Right ventricle myocardium superior (tissue), 1 donor: ENCODE measurements at places on chromosomes 3 and 15.

DNA sequence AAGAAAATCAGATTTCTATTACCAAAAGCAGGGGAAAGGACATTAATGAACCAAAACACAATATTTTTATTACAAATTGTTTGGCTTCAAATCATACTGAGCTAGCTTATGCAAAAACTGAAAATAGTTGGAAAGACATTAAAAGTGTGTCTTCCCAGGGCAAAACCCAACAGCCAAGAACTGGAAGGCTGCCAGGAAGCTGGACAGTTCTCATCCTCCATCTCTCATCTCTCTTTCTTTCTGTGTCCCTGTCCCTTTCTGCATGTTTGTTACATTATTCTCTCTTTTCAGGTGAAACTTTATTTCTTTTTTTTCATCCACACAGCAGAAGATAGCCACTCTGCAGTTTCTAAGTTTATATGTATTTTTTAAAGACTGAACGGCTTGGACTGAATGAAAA lies 41.1 kb upstream of the SNTN start:
- no peak for DNase-seq

- DNase-seq: no peak
Measured at GRCh38 chr3:189714991-189715961, 84.1 kb downstream of the TP63 start.

GRCh38 chr3:116015931-116016330 lies 392.6 kb downstream of the GAP43 start:
- DNase-seq: no peak

- DNase-seq: no peak
Measured at GRCh38 chr3:188867691-188868265, 304.0 kb upstream of the TPRG1 start.

DNA sequence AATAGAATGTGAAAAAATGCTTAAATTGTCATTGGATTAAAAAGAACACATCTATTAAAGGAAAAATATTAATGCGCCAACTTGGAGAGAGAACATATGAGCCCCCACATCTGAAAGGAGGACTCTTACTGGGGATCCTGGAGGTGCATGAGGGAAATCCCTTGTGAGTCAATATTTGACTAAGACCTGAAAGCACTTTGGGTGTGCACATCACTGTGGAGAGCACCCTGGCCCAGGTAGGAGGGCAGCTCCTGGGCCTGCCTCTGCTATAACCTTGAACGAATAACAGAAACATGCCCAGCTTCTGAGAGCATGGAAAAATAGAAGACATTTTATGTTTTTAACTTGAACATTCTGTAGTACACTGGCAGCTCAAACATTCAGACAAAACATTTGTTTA lies 199.8 kb downstream of the GAP43 start:
- DNase-seq: no peak

GRCh38 chr3:128278130-128278529 lies 124.8 kb downstream of the EEFSEC start:
- no peak for DNase-seq

DNA sequence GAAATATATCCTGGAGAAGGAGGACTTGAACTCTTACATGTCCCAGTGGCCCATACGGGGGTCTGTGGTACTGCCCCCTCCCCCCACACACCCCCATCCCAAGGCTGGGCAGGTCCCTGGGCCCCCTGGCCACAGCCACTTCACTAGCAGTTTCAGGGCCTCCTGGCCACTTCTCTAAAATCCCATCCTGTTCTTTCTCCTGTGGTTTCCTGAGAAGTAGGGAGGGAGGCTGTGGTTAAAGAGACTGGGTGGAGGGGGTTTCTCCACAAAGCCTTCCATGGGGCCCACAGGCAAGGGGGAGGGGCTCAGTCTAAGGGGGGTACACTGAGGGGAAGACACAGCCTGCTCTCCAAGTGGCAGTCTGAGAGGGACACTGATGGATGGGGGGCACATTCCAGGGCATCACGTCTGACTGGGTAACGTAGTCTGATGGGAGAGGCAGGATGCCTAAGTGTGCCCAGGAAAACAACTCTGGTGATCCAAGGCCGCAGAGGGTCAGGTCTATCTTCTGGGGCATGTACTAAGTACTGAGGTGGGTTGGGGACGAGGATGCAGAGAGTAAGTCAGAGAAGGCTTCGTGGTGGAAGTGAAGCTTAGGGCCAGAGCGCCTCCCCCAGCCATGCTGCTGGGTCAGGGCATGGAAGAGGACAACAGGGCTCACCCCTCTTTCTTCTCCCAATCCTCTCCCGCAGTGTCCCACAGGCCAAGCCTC lies 48.0 kb upstream of the C15orf39 start:
- DNase-seq: no peak

DNA sequence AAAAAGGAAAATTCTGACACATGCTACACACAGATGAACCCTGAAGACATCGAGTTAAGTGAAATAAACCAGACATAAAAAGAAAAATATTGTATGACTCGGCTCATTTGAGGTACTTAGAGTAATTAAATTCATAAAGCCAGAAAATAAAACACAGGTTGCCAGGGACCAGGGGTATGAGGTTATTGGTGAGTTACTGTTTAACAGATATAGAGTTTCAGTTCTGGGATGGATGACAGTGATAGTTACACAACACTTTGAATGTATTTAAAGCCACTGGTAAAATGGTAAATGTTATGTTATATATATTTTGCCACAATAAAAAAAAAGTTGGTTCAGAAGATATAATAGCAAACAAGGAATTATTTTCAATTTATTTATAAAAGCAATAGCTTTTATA lies 436.1 kb upstream of the WNT5A start:
- DNase-seq: no peak

- no peak for DNase-seq
Measured at GRCh38 chr3:82587174-82587573, 825.7 kb upstream of the GBE1 start.

GRCh38 chr3:146929696-146930095 lies 324.6 kb upstream of the PLSCR5 start:
- DNase-seq: no peak

- DNase-seq: no peak
Measured at GRCh38 chr3:188206787-188207186, 52.8 kb downstream of the LPP start.

- DNase-seq: no peak
Measured at GRCh38 chr15:78750566-78750965, 60.7 kb downstream of the ADAMTS7 start.

DNA sequence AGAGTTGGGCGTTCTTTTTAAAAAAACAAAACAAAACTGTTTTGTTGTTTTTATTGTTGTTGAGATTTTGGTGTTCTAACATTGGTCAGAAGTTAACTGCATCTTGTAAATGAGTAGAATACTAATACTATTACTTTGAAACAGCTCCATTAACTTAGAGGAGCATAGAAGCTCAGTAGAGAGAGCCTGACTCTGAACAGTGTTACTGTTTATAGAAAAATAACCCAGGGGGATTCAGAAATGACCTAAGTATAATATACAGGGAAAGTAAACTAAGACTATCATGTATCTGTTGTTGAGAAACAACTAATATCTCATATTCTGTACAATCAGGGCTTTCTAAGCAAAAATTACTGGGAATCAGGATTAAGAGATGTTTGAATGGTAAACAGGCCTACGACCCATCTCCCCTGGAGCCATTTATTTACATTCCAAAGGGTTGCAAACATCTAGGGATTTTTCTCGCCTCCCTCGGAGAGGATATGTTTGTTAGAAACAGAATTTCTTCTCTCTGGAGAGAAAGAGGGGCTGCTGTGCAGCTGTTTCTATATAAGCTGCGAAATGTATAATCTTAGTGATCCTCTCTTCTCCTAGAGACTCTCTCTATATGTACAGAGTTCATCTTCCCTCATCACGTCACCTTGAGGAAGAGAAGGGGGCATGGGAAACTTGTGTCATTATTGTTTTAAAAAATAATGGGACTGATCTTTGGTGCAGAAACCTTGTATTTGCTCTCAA lies 827.5 kb upstream of the DPPA4 start:
- no peak for DNase-seq

DNA sequence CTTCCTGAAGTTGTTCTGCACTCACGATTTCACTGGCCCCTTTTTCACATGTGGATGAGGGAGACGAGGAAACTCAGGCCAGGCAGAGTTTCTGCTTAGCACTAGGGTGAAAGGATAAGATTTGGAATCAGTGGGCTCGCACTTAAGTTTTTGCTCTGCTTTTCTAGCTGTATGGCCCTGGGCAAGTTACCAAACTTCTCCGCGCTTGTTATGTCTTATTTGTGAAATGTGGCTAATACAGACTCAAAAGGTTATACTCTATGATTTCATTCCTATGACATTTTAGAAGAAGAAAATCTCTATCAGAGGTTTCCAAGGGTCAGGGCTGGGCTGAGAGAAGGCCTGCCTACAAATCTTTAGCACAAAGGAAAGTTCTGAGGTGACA lies 191.9 kb upstream of the LRIG1 start:
- DNase-seq: no peak

DNA sequence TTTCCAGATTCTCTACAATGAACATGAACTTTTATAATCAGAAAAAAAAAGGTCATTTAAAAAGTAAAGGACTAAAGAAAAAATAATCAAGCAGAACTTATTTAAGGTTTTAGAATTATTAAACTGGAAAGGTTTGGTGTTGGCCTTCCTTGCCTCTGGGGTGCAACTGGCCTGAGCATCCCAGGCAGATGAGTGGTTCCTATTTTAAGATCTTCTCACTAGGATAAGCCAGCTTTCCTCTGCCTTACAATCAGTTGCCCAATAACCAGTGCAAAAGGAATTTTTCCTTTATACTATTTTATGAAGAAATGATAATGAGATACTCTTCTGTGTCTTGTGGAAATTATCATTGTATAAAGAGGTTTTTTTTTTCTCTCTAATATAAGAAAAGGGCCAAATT lies 56.6 kb downstream of the SEC22A start:
- DNase-seq: no peak

GRCh38 chr3:49378249-49378895 lies 20.2 kb upstream of the GPX1 start:
- peak; percentile 49 for DNase-seq

- no peak for DNase-seq
Measured at GRCh38 chr15:45221967-45222366, 30.1 kb upstream of the SLC28A2 start.

DNA sequence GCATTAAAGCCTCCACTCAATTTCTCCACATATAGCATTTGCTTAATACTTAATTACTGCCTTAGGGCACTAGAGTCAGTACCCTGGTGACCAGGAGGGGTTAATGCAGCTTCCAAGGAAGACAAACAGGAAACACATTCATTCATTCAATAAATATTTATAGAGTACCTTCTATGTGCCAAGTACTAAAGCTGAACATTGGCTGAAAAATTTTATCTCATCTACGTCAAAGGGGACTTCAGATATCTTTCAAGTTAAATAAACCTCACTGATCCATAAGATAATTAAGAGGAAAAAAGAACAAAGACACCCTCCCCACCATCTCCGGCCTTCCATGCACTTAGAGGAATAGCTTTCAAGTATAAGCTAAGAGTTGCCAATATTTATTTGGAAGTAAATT lies 156.9 kb upstream of the PRICKLE2 start:
- no peak for DNase-seq

GRCh38 chr3:36918050-36918449 lies 26.8 kb downstream of the TRANK1 start:
- DNase-seq: no peak

GRCh38 chr3:182533394-182533793 lies 259.9 kb upstream of the ATP11B start:
- no peak for DNase-seq

DNA sequence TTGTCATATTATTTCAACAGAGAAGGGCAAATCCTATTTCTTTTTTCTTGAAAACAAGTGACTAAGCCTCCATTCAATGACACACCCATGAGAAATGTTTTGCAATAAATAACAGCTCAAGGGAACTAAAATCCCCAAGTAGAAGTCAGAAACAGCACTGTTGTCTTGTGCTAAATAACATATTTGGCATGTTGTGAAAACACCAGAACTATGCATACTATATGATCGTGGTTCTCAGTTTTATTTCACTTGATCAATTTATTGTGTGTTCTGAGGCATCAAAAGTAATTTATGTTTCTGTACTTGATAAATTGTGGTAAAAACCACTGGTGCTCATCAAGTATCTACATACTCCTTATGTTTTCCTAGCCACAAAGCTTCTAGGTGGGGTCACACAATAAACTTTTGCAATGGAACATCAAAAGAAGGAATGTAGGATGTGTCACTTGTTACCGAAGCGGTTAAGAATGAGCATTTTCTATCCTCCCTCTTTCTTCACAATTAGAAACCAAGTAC lies 691.7 kb upstream of the CBLB start:
- DNase-seq: no peak

DNA sequence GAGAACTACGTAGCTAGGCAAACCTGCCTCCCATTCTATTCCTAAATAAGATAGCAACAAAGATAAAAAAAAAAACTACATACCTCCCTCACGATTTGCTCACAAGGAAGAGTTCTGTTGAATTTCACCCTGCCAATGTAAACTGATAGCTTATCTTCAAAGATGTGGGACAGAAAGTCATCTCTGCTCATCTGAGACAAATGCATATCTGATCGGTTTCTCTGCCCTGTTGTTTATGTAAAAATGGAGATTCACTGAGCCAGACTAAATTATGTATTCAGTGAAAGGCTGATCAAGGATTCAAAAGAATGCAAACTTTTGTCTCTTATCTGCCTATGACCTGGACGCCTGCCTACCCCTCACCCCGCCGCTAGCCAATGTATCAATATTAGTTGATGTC lies 11.2 kb downstream of the PYGO1 start:
- DNase-seq: no peak

DNA sequence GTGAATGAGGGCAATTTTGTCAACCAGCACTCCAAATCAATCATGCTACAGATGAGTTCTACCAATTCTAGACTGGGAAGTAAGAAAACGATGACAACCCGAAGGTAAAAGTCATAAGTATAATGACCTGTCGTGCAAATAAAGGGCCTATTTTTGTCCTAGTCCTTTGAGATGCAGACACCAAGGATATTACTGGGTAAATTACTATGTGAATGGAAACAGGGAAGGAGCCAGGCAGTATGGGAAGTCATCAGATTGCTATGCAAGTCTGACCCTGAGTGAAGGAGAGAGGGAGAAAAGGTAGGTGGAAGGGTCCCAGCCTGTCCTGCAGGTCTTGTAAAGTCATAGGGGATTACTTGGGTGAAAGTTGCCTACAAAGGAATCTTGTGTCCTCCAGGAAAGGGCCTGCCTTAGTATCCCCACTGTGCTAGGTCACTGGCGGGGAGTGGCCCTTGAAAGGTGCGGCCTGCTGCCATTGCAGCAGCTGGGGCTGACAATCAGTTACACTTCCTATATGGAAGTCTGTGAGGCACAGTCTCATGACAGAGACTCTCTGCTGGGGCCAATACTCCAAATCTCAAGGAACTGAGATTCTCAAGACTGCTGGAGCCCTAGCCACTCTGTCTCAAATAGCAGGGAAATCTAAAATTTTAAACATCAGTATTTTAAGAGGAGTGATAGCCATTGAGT lies 149.9 kb upstream of the SLC2A2 start:
- no peak for DNase-seq

- no peak for DNase-seq
Measured at GRCh38 chr3:35733341-35733740, 94.0 kb downstream of the ARPP21 start.
